ENCODE measurements at places on chromosomes 12 and 14.

DNA sequence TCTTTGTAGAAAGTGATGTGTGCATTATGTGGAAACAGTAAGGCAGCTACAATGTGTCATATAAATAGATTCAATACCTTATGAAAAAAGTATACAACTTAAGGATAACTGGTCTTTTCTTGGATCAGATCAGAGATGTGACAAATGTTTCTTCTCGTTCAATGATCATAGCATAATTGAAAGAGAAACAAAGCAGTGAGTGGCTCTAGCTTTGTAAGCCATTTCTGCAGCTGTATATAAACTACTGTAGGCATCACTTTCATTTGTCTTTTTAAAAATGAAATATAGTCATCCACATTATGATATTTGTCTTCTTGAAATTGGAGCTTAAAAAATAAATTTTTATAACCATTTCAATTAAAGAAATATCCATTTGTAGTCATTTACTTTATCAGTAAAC, 63.8 kb upstream of the LMO3 start:
- DNase-seq = no peak

- DNase-seq = no peak
These were observed 120.8 kb downstream of the GLT1D1 start for GRCh38 chr12:128973883-128974681.

DNA sequence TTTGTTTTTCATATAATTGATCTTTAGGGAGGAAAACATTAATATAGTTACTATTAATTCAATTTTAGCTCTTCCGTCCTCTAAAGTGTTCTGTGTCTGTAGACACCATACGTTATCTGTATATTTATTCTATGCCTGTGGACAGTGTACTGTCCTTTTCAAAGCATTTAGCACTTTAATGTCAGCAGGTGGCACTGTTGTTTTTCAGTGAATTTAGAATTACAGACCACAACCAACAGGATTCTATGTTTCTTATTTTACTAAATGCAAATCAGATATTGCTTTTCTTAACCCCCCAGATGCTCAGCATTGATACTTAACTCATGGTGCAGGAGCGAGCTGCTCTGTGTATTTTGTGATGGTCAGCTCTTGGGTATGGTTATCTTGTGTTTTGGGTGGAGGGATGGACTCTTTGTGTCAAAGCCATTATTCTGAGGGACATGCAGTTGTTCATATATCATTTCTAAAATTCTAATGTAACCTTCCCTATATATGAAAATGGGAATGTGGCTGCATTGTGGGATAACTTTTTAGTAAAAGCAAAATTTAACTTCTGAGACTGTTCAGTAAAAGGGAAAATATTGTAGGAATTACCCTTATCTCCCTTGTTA, 65.2 kb downstream of the PAPOLA start:
- no peak for DNase-seq

DNA sequence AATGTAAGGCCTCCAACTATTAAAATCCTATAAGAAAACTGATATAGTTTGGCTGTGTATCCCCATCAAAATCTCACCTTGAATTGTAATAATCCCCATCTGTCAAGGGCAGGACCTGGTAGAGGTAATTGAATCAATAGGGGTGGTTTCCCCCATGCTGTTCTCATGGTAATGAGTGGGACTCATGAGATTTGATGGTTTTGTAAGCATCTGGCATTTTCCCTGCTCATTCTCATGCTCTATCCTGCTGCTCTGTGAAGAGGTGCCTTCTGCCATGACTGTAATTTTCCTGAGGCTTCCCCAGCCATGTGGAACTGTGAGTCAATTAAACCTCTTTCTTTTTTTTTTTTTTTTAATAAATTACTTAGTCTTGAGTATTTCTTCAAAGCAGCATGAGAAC, 31.9 kb downstream of the TSPAN19 start:
- DNase-seq = no peak

- no peak for DNase-seq
These were observed 106.5 kb upstream of the PLXNC1 start for GRCh38 chr12:94041850-94042249.

GRCh38 chr14:61101803-61102548, 120.9 kb downstream of the SLC38A6 start:
- DNase-seq = no peak

DNA sequence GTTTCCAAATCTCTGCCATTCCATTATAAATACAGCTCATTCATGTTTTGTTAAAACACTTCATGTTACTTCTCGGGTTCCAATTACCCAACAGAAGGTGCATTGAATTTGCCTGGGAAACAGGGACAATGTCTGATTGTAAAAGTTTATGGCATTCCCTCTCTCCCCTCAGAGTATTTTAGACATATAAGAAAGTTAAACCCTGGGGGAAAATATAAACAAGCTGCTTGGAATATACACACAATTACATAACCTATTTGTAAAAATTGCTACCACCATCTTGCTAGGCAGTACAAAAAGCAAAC, 60.0 kb downstream of the BTG1 start:
- no peak for DNase-seq

GRCh38 chr12:992647-993046, 1.6 kb downstream of the ERC1 start:
- DNase-seq = no peak

DNA sequence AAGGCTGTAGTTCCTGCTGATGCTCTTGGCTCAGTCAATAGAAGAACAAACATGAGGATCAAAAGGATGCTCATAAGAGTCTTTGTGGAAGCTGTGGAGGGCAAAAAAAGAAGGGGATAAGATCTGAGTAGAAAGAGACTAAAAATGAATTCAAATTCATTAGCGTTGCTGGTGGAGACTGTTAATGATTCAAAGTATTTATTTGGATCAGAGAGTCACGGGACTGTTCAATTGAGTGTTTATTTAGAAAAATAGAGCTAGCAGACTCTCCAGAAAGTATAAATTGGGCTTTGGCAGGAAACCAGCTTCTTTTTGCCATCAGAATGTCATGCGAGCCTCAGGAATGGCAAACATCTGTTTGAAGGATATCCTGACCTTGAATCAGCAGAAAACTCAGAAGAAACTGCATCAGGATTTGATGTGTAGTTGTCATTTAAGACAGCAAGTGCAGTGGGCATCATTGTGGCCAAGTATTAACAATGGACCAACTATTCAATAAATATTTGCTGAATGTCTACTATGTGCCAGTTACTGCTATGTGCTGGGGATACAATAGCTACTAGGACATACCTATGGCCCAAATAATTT, 126.4 kb downstream of the TBC1D30 start:
- no peak for DNase-seq

GRCh38 chr12:25124493-25124892, 70.5 kb downstream of the DNAI7 start:
- no peak for DNase-seq

DNA sequence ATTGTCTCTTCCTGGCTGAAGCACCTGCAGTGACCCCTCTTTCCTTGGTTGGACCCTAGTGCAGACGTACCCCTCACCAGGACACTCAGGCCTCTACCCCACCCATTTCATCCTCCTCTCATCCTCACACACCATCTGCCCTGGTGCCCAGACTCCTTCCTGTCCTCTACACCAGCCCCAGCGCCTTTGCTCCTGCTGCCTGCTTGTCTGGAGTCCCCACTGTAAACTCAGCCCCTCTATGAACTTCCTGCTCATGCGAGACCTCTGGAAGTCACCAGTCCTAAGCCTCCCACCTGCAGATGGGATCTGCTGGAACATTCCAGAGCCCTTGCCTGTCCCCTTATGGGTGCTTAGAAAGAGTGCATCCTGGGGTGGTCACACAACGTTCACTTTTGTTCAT, 242.5 kb downstream of the ADGRD1 start:
- DNase-seq = no peak

GRCh38 chr12:24379433-24379832, 430.0 kb upstream of the SOX5 start:
- DNase-seq = no peak

- peak; percentile 22 for DNase-seq
These were observed 73.6 kb downstream of the TESC start for GRCh38 chr12:117025481-117026151.

DNA sequence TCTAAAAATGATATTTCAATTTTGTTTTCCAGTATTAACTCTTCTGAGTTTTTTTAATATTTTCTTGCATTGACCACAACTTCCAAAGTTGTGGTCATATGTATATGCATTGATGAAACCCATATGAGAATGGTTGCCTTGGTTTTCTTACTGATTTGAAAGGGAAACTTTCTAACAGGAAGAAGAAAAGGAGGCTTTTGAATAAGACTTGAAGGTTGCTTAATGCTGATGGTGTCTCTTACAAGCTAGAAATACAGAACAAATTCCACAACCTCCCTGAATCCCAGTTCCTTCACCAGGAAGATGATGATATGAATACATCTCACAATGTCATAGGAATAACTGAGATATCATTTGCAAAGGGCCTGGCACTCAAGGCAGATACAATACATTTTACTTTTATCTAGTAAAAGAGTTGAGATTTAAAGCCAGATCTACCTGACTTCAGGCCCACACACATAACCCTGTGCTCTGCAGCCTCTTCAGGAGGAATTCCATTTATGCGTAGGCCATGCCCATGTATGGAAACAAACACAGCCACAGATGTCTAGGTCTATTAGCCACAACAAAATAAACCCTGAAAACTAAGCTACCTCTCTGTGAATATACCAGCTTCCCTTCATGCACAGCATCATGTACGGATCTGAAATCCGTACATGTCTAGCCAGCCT, 165.4 kb upstream of the PLEKHG7 start:
- no peak for DNase-seq

GRCh38 chr12:14694970-14695369, 1.4 kb downstream of the GUCY2C start:
- DNase-seq = no peak

DNA sequence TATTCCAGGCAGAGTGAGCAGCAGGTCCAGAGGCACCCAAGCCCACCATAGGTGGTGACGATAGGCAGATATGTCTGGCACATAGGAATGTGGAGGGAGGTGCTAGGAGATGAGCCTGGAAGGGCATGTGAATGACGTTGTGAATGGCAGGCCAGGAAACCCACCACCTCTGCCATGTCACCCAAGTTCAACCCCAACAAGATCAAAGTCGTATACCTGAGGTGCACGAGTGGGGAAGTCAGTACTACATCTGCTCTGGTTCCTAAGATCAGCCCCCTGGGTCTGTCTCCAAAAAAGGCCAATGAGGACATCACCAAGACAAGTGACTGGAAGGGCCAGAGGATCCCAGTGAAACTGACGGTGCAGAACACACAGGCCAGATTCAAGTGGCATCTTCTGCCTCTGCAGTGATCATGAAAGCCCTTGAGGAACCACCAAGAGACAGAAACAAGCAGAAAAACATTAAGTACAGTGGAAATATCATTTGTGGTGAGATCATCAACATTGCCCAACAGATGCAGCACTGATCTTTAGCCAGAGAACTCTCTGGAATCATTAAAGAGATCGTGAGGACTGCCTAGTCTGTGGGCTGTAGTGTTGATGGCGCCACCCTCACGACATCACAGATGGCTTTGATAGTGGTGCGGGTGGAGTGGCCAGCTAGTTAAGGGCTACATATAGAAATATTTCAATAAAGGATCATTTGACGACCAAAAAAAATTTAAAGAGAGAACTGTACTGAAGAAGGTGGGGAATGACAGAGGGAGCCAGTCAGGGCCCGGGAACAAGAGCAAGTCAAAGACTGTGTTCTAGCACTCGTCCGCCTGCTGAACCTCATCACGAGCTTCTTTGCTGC, 99.7 kb downstream of the ZFP36L1 start:
- peak; percentile 59 for DNase-seq

DNA sequence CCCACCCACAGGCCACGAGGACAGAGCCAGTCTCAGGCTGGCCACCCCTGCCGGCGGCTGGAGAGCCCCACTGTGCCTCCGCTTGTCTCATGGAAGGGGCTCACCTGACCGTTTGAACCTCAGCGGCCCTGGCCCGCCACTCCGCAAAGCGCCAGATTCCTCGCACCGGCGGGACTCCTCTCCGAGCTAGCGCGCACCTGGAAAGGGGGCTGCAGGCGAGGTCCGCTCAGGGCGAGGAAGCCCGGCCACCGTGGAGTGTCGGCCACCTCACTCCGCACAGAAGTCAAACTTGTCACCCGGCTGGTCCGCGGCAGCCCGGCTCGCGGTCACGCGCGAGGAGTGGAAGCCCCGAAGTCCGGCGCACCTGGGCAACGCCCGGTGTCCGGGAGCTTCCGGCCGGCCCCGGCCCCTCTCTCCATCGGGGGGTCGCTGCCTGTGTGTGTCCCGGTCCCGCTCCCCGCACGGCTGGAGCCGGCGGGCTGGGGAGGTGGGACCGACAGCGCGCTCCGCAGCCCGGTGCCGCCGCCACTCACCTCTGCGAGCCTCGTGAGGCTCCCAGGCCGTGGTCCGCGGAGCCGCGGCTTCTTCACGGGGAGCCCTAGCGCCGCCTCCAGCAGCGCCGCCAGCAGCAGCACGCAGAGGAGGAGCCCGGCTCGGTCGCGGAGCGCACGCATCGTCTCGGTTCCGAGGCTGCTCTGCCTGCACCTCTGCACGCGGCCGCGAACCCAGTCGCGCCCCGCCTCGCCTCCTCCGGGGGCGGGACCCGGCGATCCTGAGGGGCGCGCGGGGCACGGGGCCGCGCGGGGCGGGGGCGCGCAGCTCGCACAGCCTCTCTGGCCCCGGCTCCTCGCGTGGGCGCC, at the start of gene ISM2:
TSS of gene ISM2 (minus strand) at position 697 of the 860 bp plus-strand sequence. CDS start at position 674, 23 bp downstream.
- DNase-seq = no peak

GRCh38 chr14:100747021-100747586, 20.4 kb downstream of the DLK1 start:
- peak; percentile 88 for DNase-seq

GRCh38 chr12:59075968-59076490, 155.7 kb upstream of the LRIG3 start:
- no peak for DNase-seq

DNA sequence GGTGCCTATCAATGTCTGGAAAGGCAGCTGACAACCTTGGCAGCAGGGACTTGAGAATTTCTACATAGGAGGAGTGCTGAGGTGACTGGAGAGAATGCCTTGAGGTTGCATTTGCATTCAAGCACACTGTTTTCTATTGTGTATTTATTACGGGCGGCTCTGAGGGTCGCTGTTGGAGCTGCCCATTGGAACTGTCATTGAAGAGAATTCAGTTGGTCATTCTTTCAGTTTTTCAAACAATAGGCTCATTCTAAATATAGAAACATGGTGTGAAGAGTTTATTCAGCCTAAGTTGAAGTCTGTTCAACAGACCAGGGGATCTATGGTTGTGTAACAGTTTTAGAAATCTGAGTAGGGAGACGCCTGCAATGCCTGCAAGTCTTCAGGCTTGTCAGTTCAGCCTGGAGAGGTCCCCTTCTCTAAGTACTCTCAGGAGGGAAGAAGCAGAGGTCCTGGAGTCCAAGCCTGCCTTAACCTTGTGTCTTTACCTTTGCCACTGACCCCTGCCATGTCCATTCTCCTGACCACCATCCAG, 9.8 kb upstream of the ABHD12B start:
- DNase-seq = no peak

- DNase-seq = no peak
These were observed 125.0 kb upstream of the DHRS4 start for GRCh38 chr14:23828616-23829015.

DNA sequence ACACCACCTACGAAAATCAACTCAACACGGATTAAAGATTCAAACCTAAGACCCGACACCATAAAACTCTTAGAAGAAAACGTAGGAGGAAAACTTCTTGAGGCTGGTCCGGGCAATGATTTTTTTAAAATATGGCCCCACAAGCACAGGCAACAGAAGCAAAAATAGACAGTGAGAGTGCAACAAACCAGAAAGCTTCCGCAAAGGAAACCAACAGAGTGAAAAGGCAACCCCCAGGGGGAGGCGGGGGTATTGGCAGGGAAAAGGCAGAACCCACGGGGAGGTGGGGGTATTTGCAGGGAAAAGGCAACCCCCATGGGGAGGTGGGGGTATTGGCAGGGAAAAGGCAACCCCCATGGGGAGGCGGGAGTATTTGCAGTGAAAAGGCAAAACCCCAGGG, 20.5 kb upstream of the FBRSL1 start:
- no peak for DNase-seq

- no peak for DNase-seq
These were observed 175.8 kb upstream of the PLXNC1 start for GRCh38 chr12:93972411-93973208.
